ENCODE measurements at places on chromosomes 5 and 9.

DNA sequence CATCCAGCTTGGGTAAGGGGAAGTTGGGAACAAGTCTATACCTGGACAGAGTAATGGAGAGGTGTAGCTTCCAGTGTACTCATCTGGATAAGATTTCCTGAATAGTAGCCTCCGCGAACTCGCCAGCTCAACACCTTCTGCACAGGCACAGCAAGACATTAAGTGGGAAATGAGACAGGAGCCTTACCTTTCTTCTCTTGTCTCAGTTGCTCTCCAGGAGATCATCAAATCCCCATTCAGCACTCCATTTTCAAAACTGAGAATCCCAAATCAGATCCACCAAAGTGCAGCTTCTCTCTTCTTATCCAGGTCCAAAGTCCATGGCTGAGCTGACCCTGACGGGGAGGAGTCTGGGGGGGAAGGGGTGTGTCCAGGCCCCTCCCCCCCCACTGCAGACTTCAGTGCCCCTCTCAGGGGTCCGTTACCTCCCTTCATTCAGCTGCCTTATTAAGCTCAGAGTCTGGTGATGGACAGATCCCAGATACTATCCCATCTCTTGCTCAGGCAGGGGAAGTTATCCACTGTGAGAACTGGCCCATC, 5.9 kb upstream of the MGAT1 start:
- DNase-seq: no peak

- peak; percentile 60 for DNase-seq
These were observed 64.4 kb downstream of the FAM114A2 start for GRCh38 chr5:153974131-153974812.

- peak; percentile 60 for DNase-seq
These were observed 1006.9 kb upstream of the CTNND2 start for GRCh38 chr5:12911156-12911555.

DNA sequence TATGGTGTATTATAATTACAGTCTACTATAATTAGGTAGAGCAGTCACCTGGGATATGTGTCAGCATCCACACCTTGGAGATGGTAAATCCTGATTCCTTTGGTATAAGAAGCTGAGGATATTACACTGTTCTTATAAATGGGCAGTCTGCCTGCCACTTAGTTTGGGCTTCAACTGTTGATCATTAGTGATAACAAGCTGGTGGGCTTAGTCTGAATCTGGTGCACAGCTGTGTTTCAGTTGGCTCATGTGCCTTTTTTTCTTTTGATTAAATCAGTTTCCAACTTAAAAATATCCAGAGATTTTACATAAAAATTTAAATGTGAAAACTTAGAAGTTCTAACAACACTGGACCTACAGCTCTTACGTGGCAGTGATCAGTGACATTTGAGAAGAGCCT, 21.2 kb downstream of the LVRN start:
- DNase-seq: no peak

DNA sequence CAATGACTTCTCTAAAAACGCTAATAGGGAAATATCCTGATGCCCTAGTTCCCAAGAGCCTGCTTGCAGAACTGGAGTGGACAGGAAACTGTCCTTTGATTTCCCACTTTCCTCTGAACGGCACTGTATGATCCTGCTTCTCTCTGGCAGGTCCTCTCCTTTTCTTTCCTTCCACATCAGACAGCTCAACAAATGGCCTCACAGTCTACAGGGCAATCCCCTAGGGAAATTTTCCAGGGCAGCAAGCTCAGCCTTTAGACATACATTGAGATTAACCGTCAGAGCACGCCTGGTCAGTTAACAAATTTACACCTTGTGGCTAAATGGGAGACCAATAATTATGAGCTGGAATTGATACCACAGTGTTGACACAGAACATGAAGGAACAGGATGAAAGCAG, 164.9 kb downstream of the SLC24A2 start:
- no peak for DNase-seq

- DNase-seq: no peak
These were observed 80.0 kb upstream of the COL5A1 start for GRCh38 chr9:134561427-134562145.

GRCh38 chr5:56356836-56357160, 123.7 kb upstream of the ANKRD55 start:
- no peak for DNase-seq

DNA sequence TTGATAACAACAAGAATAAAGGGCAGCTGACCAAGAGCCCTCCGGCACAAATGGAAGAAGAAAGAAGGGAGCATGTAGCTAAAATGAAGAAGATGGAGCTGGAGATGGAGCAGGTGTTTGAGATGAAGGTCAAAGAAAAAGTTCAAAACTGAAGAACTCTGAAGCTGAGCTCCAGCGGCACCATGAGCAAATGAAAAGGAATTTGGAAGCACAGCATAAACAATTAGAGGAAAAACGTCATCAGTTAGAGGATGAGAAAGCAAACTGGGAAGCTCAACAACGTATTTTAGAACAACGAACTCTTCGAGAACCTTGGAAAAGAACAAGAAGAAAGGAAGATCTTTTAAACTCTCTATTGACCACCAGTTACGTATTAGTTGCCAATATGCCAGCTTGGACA, 100.9 kb downstream of the GABBR2 start:
- peak; percentile 81 for DNase-seq

- DNase-seq: no peak
These were observed 180.5 kb downstream of the RAB3C start for GRCh38 chr5:58763390-58763789.

- DNase-seq: no peak
These were observed 126.2 kb upstream of the DMRT1 start for GRCh38 chr9:715300-715699.

All from ELR (cell line).